ENCODE measurements at places on chromosomes 4 and X.

- no peak for DNase-seq
Measured at GRCh38 chrX:134898440-134898839, 92.4 kb upstream of the SMIM10 start.

- DNase-seq: no peak
Measured at GRCh38 chrX:26851981-26852380, 611.2 kb downstream of the PPP4R3C start.

GRCh38 chr4:156981262-156981769 lies 9.7 kb upstream of the PDGFC start:
- no peak for DNase-seq

- no peak for DNase-seq
Measured at GRCh38 chr4:185700630-185701029, 111.4 kb downstream of the SORBS2 start.

- DNase-seq: no peak
Measured at GRCh38 chr4:148735432-148736155, 293.4 kb upstream of the NR3C2 start.

- no peak for DNase-seq
Measured at GRCh38 chr4:108010167-108010566, 20.5 kb downstream of the HADH start.

DNA sequence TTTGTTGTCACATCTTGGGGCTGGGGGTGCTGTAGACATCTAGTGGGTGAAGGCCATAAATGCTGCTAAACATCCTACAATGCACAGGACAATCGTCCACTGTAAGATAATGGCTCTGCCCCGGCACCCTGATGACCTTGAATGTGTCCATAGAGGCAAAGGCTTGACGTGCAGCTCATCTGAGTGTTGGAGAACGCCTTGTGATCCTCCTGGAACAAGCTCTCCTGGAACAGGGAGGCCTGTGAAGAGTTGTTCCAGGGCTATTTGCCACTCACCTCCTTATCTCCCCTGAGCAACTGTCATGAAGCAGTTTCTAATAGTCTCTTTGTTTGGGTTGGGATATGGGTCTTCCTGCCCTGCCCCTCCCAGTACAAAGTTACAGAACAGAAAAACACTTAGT lies 15.2 kb upstream of the PCYT1B start:
- DNase-seq: no peak

GRCh38 chr4:173288698-173289352 lies 45.3 kb downstream of the HMGB2 start:
- DNase-seq: no peak

DNA sequence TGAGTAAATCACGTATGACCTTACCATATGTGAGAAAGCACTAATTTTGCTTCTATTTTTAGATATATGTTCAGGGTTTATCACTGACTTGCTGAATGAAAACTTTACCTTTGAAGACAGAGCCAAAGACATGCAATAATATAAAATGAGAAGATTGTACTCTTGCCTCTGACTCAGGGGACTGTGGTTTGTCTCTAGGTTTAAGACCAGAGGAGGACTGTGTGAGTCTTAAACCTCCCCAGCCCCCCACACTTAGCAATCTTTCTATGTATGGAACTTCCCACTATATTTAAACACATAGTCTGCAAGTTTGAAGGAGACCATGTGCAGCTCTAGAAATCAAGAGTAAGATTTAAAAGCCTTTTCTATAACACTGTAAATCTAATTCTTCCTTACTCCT lies 368.7 kb upstream of the FAM241A start:
- DNase-seq: no peak
